ENCODE measurements at places on chromosomes 6 and 20.

GRCh38 chr6:133957780-133958242 lies 4.8 kb downstream of the TBPL1 start:
- DNase-seq = no peak

GRCh38 chr20:64107736-64108457 lies 532 bp upstream of the NPBWR2 start:
- DNase-seq = no peak

- no peak for DNase-seq
Observed at GRCh38 chr20:32583581-32584070, 1.5 kb downstream of the NOL4L start.

- no peak for DNase-seq
Observed at GRCh38 chr20:43961541-43962471, 47.2 kb downstream of the TOX2 start.

GRCh38 chr6:30000156-30000791 lies 57.9 kb downstream of the HLA-A start:
- no peak for DNase-seq

DNA sequence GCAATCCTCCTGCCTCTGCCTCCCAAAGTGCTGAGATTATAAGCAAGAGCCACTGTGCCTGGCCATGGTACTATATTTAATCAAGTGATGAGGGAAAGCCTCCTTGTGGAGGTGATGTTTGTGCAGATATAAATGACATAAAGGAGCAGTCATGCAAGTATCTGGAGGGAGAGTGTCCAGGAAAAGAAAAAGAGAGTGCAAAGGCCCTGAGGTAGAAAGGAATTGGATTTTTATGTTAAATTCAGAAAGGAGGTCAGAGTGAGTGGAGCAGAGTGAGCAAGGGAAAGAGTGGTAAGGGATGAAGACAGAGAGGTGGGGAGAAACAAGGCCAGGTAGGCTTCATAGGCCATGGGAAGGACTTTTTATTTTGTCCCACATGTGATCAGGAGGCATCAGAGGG lies 7.4 kb upstream of the FKBPL start:
- no peak for DNase-seq

DNA sequence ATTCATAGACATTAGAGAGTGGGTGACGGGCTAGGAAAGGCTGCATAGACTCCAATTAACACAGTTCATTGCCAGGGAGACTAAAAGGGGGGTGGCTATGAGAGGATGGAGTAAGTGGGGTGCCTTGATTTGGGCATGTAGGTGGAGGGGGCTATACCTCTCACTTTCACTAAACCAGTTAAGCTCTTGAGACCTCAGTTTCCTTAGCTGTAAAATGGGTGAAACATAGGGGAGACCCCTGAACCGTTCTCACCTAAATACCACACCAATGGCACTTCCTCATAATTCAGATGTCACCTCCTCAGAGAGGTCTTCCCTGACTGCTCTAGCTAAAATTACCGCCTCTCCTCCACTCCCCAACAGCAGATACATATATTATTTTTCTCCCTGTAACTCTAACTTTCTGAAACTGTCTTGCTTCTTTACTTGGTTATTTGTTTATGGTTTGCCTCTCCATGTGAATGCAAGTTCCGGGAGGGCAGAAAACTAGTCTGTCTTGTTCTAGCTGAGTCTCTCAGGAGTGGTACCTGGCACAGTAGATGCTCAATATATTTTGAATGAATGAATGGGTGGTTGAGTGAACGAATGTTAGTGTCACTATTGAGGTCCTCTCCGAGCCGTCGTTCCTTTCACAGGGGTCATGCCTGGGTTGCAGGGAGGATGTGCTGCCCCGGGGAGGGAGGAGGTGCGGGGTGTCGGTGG lies 615 bp upstream of the EYA2 start:
- no peak for DNase-seq

GRCh38 chr6:144559865-144560593 lies 274.9 kb downstream of the UTRN start:
- DNase-seq = no peak

- no peak for DNase-seq
Observed at GRCh38 chr6:2947445-2947844, 23.9 kb downstream of the SERPINB6 start.

DNA sequence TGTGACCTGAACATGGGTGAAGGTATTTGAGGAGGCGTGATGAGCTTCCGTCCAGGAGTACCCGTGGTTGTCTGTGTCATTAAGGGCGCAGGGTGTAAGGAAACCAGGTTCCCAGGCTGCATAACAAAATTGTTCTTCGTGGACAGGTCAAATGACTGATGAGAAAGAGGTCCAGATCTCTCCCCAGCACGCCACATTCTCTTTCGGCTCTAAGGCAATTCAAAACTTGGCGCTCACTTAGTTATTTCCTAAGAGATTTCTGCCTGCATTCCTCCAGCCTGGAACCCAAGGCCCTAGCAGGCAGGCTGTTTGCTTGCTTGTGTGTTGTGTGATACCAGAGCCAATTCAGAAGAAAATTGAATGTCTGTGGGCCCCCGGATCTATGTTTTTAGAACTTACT lies 139.9 kb downstream of the AGPAT4 start:
- DNase-seq = no peak

- DNase-seq = no peak
Observed at GRCh38 chr6:108009894-108010293, 51.9 kb upstream of the SEC63 start.

GRCh38 chr6:163888030-163888819 lies 473.7 kb downstream of the QKI start:
- DNase-seq = no peak

GRCh38 chr6:27178407-27178730 lies 69.1 kb upstream of the PRSS16 start:
- no peak for DNase-seq

- DNase-seq = peak; percentile 56
Observed at GRCh38 chr20:19749618-19750071, 8.4 kb upstream of the RIN2 start.

DNA sequence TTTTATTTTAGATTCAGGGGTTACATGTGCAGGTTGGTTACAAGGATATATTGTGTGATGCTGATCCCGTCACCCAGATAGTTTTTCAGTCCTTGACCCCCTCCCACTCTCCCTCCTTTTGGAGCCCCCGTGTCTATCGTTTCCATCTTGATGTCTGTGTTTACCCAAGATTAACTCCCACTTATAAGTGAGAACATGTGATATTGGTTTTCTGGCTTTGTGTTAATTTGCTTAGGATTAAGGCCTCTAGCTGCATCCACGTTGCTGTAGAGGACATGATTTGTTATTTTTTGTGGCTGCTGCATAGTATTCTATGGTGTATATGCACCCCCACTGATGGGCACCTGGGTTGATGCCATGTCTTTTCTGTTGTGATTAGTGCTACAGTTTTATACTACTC lies 178.6 kb downstream of the PLCB1 start:
- no peak for DNase-seq

DNA sequence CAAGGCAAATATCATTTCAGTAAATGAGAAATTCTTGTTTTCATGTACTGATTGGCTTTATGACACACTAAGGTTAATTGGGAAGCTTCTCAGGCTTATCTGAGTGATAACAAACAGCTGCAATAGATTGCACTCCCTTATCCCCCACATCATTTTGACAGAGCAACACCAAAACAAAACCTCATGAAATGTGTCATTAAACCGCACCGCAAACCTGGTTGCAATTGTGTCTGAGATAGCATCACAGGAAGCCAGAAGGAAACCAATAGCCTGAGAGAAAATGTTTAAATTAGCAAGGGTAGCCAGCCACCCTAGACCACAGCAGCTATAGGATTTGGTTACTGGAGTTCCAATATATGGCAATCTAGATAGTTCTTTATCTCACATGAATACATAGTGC lies 31.6 kb upstream of the LAMA4 start:
- DNase-seq = no peak

- DNase-seq = no peak
Observed at GRCh38 chr6:111927321-111927720, 54.1 kb upstream of the FYN start.

- peak; percentile 90 for DNase-seq
Observed at GRCh38 chr6:83065511-83066192, at the start of gene UBE3D. TSS of gene UBE3D (minus strand) at chr6:83065841. CDS start at chr6:83065718, 123 bp downstream.

DNA sequence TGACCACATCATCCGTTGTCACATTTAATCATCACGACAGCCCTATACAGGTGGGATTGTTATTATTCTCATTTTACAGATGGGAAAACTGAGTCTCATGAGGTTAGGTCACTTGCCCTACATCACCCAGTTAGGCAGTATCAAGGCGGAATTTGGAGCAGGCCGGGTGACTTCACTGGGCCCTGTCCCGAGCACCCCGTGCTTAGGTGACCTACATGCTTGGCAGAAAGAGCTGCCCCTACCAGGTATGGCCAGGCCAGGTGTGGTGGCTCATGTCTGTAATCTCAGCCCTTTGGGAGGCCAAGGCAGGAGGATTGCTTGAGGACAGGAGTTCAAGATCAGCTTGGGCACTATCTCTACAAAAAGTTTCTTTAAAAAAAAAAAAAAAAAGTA lies 44.0 kb downstream of the RIN2 start:
- no peak for DNase-seq

DNA sequence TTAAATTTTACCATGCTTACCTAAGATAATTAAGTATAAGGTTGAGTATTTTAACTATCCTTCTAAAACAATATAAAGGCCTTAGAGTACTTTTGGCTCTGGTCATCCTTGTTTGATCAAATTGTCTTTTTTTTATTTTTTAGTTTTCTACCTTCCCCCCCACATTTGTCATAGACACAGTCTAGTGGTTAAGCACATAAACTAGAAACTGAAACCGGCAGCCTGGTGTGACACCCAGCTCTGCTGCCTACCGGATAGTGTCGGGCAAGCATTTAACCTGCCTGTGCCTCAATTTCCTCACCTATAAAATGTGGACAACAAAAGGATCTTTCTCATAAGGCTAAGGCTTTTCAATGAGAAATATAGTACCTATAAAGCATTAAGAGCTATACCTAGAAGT lies 21.6 kb upstream of the TULP4 start:
- no peak for DNase-seq

DNA sequence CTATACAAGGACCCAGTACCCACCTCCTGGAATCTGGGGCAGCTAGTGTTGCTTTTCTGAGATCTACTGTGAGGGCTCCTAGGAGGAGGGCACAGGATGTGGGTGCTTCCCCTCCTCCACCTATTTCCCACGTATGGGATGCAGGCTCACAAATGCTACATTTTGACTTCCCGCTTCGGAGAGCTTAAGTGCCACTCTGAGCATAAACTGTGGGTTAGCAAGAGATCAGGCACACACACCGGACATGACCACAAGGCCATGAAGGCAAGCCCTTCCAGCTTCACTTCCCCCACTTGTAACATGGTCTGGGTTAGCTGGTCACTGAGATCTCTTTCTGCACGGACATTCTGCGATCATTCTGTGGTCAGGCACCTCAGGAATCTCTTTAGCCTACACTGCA lies 15.7 kb upstream of the TGM3 start:
- DNase-seq = no peak

DNA sequence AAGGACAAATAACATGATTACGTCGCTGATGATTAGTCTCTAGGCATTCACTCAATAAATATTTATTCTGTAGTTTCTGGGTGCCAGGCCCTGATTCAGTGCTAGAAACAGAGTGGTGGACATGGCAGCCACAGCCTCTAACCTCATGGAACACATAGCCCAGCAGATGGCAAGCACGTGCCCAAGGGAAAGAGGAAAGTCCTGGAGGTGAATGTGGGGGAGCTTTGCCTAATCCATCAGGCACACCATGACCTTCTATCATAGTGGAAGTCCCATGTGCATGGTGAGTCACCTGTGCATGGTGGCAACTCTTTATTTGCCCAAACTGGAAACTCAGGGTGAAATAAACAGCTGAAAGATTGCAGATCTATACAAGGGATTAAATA lies 143.0 kb upstream of the TNFAIP3 start:
- DNase-seq = no peak

DNA sequence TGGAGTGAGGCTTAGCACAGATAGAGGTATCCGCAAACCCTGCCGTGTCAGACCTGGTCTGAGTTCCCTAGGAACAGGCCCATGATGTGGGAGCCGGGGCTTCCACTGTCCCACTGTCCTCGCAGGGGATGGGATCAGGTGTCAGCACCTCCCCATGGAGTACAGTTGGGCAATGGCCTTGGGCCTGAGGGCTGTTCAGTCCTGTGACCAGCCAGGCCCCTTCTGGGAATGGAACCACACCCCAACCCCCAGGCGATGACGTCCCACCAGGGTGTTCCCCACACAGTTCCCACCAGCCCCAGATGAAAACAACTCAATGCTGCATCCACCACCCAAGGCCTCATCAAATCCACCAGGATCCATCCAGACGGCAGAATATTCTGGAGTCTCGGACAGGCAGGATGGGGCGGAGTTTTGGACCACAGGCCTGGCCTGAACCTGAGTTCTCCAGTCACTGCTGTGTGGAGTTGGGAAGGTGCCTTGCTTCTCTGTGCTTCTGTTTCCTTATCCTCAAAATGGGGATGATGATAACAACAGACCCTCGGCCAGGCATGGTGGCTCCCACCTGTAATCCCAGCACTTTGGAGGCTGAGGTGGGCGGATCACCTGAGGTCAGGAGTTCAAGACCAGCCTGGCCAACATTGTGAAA lies 62.2 kb downstream of the UBE2V1 start:
- no peak for DNase-seq

DNA sequence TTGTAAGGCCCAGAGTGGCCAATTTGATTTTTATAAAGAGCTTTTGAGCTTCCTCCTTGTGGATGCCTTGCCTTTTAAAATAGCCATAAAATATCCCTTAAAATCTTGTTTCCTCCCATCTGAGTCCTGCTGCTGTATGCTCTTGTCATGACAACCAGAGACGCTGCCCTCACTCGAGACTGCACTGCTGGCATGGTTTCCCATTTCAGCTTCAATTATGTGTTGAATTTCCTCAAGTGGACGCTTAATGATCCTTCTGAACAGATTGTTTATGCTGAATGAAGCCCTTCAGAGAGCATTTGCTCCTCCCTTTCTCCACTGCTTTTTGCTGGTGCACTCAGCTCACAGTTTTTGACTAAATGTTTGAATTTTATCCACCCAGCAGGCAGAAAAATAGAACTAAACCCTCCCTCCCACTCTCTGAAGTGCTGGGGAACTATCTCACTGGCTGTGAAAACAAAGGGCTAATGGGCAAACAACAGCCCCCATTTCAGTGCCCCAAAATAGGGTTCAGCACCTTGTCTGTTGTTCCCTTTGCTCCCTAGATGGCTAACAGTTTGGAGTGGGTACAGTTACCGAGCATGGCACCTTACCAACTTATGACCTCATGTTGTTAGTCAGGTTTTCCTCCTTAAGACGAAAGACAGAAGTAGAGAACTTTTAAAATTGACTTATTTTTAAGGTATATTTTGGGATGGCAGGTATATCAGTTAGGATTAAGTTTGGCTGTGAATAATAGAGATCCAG lies 45.5 kb upstream of the RNF8 start:
- DNase-seq = peak; percentile 74
